AG09309 (cell line): ENCODE measurements at places on chromosomes 2 and 18.

DNA sequence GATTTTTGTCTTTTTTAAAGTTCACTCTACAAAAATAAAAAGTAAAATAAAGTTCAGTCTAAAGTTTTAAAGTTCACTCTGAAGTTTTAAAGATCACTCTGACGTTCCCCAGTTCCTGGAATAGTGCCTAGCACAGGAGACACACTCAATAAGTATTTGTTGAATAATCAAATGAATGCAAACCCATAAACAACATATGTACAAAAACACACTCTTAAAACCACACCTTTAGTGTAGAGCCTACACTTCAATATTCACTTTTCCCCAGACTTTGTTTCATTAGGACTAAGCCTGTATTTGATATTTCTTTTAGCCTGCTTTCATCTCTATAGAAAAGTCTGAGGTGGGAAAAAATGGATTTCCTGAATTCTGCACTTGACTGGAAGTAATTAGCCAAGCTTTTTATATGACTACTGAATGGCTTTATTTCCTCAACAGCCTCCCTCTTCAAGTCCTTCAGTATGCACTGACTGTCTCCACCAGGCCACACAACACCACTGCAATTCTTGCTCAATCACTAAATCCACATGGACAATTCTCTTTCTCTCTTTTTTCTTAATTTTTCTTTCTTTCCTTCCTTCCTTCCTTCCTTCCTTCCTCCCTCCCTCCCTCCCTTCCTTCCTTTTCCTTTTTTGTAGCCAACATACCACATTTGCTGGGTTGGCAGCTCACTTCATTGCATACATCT is 104.6 kb downstream of the SS18 start:
- no peak for DNase-seq

GRCh38 chr2:5706717-5707455 is 14.7 kb downstream of the SOX11 start:
- no peak for DNase-seq

DNA sequence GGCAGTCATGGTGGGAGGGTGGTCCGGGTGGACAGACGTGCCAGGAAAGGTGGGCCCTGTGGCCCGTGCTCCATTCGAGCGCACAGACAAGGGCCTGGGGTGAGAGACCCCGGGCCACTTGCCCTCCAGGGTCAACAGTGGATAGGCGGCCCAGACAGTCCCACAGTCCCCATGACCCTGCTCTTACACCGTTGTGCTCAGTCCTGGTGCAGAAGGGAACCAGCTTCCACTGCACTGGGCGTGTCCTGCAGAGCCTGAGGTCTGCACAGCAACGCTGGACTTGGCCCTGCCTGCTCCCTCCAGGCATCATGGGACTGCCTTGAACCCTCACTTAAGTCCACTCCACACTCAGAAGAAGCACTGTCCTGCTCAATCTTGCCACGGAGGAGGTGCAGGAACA is 52.0 kb downstream of the PXDN start:
- no peak for DNase-seq

GRCh38 chr2:9261231-9261883 is 54.7 kb downstream of the ASAP2 start:
- DNase-seq = no peak

- no peak for DNase-seq
These were observed 263.7 kb downstream of the ATAD2B start for GRCh38 chr2:23662941-23663920.

GRCh38 chr2:238691596-238692491 is 156.0 kb upstream of the TWIST2 start:
- DNase-seq = no peak

DNA sequence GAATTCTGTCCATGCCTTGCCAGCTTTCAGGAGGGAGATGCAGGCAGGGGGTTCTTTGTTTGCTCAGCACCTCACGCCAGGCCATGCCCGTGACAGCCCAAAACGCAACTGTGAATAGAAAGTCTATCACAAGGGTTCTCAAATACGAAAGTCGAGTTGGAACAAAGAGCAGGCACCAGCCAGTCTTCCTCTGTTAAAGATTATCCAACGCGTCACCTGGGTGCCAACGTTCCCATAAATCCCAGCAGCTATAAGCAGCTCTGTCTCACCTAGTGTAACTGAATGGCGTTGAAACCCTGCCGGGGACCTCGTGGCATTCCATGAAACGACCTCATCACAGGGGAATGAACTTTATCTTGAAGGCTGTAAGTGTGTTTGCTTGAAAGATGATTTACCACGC is 84.8 kb upstream of the GATA6 start:
- no peak for DNase-seq

- no peak for DNase-seq
These were observed at the start of gene G6PC2 for GRCh38 chr2:168901003-168901402. TSS of gene G6PC2 (plus strand) at chr2:168901291. CDS start at chr2:168901332, 41 bp downstream.

GRCh38 chr2:127330753-127331152 is 36.8 kb upstream of the ERCC3 start:
- DNase-seq = no peak

- no peak for DNase-seq
These were observed 1281.9 kb upstream of the PIK3C3 start for GRCh38 chr18:40673150-40673549.

DNA sequence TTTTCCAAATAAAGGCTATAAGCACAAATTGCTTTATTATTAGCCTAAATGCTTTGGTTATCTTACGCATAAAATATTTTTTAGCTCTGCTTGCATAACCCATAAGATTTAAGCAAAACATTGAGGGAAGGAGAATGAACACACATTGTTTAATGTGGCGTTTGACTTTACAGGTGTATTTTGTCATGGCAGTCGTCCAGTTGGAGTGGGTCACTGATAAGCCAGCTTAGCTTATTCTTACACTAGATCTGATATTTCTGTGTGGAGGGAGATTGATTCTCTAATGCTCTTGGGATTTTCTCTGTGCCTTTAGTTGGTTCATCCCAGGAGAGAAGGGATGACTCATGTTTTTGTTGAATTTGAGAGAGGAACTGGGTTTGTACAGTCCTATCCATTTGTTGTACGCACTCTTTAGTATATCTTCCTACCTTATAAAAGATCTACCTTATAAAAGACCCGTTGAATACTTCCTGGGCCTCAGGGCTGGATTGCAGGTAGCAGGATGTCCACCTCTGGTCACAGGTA is 47.5 kb upstream of the ACYP2 start:
- DNase-seq = no peak

DNA sequence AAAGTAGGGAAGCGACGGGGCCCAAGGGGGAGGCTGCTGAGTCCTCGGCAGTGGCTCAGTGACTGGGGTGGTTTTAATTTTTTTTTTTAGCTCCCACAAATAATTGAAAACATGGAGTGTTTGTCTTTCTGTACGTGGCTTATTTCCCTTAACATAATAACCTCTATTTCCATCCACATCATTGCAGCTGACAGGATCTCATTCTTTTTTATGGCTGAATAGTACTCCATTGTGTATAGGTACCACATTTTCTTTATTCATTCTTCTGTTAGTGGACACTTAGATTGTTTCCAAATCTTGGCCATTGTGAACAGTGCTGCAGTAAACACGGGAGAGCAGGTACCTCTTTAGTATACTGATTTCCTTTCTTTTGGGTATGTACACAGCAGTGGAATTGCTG is 65.1 kb downstream of the ASAP2 start:
- DNase-seq = no peak

GRCh38 chr2:120783969-120784372 is 48.3 kb downstream of the GLI2 start:
- no peak for DNase-seq

DNA sequence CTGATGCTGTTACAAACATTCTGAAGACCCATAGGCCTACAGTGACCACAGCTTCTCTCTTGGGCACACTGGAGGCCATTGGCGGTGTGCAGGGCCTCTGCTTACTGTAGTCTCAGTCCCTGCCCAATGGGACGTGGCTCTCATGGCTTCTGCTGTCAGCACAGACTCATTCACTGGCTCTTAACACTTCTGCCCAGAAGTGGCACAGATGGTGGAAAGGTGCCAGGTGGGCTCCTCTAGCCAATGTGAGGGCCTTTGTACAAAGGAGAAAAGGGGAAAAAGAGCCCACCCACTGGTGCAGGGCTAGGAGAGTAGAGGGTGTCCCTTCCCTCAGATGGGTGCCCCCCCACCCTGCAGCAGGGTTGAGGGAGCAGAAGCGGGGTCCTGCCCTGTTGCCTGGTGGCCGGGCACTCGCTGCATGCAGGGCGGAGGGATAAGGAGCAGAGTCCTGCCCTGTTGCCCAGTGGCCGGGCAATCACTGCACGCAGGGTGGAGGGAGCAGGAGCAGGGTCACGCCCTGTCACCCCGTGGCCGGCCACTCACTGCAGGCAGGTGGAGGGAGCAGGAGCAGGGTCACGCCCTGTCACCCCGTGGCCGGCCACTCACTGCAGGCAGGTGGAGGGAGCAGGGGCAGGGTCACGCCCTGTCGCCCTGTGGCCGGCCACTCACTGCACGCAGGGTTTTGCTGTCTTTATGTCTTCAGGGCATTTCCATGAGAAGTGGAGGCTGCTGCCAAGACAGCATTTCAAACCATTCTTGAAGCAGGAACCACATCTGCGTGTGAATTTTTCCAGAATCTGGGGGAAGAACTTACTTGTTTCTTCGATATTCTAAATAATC is 20.0 kb downstream of the LRRFIP1 start:
- DNase-seq = no peak

- no peak for DNase-seq
These were observed 90.3 kb upstream of the SNTG2 start for GRCh38 chr2:860259-860855.

DNA sequence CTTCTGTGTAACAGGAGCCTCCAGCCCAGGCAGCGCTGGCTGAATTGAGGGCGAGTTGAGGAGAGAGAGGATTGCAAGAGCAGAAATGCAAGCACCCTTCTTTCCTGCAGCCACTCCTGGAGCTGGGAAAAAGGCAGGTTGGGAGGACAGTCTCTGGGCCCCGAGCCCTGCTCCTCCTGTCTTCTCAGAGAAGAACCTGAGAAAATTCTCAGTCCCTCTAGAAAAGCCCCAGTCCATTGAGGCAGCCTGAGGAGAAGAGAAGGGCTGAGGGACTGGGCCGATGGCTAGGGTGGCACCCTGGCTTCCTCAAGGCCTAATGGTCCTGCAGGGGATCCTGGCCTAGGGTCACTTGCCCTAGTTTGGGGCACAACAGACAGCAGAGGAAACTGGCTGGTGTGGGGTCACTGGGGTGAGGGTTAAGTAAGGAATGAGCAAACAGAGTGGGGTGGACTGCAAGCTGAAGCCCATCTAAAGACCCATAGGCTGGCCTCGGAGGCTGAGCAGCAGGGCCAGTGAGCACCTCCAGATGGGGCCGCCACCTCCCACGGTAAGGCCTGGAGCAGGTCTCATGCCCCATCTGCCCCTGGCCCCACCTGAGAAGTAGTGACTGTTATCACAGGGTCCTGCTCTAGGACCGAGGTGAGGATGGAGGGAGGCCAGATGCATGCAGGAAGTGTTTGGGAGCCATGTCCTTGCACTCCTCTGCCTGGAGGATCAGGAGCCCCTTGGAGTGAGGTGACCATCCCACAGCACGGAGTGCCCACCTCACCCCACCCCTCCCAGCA is 12.4 kb downstream of the CIB4 start:
- DNase-seq = no peak

GRCh38 chr2:6073191-6074088 is 381.3 kb downstream of the SOX11 start:
- DNase-seq = no peak

GRCh38 chr2:179302764-179303571 is 38.3 kb upstream of the SESTD1 start:
- DNase-seq = no peak

- no peak for DNase-seq
These were observed 596.4 kb upstream of the VRK2 start for GRCh38 chr2:57450170-57450569.

DNA sequence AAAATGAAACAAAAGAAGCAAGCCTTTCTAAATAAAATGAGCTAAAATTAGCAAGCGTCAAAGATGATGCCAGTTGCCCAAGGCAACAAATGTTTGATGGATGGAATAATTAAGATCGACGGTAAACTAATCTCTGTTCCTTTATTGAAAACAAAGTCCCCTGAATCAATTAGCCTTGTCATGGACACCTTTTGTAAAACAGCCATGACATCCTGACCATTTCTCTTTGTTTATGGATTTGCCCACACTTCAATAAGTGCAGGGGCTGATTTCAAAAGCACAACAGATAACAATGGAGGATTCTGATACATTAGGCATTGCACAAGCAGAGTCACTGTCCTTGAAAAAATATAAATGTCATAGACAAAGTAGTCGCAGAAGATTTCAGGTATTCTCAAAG is 160.1 kb upstream of the HNRNPA3 start:
- DNase-seq = no peak

DNA sequence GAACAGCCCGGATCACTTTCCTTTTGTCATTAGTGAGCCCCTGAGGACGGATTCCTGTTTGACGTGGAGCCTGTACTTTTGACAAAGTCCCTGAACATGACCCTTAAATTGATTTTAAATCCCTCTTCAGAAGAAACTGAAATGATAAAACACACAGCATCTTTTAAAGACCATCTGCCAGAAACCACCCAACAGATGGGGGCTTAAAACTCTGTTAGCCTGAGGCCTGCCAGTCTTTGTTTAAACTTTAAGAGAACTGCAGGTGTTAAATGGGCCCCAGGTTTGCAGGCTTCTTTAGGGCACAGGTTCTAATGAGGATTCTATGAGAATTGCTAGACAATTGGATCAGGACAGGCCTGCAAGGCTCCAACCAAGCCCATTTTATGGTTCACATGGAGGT is 177.9 kb downstream of the ALK start:
- DNase-seq = no peak

GRCh38 chr2:198807131-198807530 is 650.6 kb downstream of the SATB2 start:
- peak; percentile 43 for DNase-seq

DNA sequence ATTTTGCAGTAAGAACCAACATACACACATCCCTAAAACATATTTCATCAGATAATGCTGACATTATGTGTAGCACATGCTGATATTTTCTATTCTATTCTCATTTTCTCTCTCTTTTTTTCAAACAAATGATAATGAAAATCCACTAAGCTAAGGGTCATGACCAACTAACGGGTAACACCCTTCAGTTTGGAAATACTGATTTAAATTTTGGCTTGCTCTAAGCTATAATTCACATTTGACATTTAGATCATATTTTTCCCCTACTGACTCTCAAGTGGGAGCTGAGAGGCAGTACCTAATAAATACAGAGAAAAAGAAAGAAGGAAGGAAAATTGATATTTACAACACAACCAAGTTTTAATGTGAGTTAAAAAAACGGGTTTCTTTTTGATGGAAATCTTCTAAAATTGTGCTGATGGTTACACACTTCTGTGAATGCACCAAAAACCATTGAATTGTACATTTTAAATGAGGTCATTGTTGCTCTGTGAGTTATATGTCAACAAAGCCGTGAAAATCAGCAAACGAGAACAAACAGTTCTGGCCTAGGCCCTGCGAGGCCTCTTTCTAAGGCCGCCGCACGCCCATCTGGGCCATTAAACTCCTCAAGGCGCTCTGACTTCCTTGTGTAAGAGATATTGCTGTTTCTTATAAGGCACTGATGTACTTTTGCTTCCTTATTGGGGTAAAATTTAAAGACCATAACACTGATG is 124.2 kb downstream of the GALR1 start:
- DNase-seq = no peak

GRCh38 chr2:85635636-85636035 is 19.6 kb downstream of the USP39 start:
- no peak for DNase-seq
